Activated CD4-positive, alpha-beta memory T cell treated with anti-CD3 and anti-CD28 coated beads for 36 hours (primary cell): ENCODE measurements at places on chromosomes 13 and 19.

GRCh38 chr13:45482571-45483173, 17.9 kb downstream of the COG3 start:
- no peak for DNase-seq

DNA sequence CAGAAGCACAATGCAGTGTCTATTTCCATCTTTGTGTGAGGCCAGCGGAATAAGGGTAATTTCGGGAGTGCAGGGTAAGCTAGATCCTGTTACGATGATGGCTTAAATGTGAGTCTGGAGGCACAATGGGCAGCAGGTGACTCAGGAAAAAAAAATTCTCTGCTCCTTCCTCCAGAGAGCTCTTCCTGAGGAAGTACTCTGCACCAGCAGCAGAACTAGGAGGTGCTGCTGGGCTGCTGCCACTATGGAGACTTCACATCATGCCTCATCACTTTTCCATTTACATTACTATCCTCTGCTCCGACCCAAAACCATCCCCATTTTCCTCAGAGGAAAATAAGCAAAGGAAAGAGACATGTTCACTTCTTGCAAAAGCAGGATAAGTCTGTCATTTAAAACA, 282.0 kb downstream of the DNAJC15 start:
- DNase-seq = no peak

DNA sequence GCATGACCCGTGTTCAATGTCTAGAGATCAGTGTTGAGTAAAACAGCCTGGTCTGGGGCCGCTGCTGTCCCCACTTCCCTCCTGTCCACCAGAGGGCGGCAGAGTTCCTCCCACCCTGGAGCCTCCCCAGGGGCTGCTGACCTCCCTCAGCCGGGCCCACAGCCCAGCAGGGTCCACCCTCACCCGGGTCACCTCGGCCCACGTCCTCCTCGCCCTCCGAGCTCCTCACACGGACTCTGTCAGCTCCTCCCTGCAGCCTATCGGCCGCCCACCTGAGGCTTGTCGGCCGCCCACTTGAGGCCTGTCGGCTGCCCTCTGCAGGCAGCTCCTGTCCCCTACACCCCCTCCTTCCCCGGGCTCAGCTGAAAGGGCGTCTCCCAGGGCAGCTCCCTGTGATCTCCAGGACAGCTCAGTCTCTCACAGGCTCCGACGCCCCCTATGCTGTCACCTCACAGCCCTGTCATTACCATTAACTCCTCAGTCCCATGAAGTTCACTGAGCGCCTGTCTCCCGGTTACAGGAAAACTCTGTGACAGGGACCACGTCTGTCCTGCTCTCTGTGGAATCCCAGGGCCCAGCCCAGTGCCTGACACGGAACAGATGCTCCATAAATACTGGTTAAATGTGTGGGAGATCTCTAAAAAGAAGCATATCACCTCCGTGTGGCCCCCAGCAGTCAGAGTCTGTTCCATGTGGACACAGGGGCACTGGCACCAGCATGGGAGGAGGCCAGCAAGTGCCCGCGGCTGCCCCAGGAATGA, 1.5 kb upstream of the CEACAM5 start:
- DNase-seq = peak; percentile 76

DNA sequence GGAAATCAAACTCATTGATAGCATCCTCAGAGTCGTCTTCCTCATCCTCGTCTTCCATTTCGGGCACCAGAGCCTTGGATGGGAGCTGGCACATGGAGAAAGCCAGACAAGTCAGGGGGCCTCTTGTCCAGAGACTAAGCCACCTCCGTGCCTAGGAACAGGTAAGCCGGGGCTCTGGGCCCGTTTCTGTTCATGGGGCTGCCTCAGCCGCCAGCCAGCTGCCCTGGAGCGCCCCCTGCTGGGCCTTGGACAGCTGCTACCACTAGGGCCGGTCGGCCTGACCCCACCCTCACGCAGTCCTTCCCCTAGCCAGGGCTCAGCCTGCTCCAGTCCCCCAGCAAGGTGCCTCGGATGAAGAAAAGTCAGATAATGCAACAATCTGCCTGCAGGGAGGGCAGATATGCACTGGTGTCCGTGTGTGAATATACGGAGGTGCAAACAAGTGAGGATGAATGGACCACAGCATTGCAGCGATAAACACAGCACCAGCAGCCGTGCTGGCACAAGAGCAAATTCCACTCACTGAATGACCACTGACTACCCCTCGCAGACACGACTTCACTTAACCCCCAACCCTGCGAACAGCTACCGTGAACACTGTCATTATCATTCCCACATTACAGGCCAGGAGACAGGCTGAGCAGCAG, 11.9 kb upstream of the PRKD2 start:
- peak; percentile 82 for DNase-seq

DNA sequence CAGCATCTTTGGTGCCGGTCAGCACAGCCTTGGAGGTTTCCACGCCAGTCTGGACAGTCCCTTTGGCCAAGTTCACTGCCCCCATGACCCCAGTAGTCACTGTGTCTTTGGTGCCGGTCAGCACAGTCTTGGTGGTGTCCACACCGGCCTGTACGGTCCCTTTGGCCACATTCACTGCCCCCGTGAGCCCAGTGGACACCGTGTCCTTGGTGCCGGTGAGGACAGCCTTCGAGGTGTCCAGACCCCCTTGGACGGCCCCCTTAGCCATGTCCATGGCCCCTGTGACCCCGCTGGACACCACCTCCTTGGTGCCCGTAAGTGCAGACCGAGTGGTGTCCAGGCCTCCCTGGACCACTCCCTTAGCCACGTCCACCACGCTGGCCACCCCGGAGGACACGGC, 5.0 kb downstream of the PLIN4 start:
- no peak for DNase-seq

GRCh38 chr13:113528813-113529180, 38.3 kb upstream of the DCUN1D2 start:
- DNase-seq = no peak

GRCh38 chr19:34269489-34269888, 15.1 kb downstream of the GARRE1 start:
- no peak for DNase-seq

DNA sequence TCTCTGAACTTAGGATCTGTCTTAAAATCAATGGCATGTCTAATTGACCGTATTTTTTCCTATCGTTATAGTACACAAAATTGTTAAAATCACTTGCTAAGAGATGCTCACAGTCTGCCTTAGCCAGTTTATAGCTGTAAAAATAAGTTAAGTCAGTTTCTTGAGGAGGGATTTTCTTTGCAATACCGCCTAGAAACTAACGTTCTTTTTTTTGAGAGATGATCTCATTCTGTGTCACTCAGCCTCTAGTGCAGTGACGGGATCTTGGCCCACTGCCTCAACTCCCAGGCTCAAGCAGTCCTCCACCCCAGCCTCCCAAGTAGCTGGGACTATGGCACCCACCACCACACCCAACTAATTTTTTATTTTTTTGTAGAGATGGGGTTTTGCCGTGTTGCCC, 4.4 kb downstream of the CKAP2 start:
- no peak for DNase-seq

- no peak for DNase-seq
These were observed 425.1 kb downstream of the EFNB2 start for GRCh38 chr13:106110241-106110855.

- no peak for DNase-seq
These were observed 108.7 kb upstream of the VSTM2B start for GRCh38 chr19:29417048-29417447.
